T-helper 1 cell (primary cell): ENCODE measurements at places on chromosomes 16 and 17.

GRCh38 chr17:47716375-47716774, 16.7 kb upstream of the TBX21 start:
- DNase-seq = no peak

GRCh38 chr16:83917152-83918120, 18.5 kb downstream of the MLYCD start:
- no peak for DNase-seq

GRCh38 chr16:2967721-2968161, 1.4 kb upstream of the PAQR4 start:
- no peak for DNase-seq

- DNase-seq = no peak
Measured at GRCh38 chr16:49799172-49799571, 56.7 kb downstream of the ZNF423 start.

- no peak for DNase-seq
Measured at GRCh38 chr16:46937536-46937935, 35.9 kb downstream of the DNAJA2 start.

GRCh38 chr17:63987221-63988126, 10.7 kb upstream of the PRR29 start:
- no peak for DNase-seq

DNA sequence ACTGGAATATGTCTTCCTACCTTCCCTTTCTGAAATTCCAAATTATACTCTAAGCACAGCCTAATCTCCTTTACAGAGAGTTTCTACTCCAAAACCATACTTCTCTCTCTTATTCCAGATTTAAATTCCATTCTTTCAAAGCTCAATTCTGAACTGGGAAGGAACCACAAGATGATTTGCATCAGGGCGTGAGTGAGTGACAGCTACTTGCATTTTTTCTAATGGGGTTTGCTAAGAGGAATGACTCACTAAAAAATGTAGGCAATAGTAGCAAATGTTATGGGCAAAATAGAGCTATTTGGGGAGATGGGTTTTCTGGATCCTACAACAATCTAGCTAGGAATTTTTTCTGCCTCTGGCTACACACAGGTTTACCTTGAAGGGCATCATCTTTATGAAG, 244.6 kb upstream of the PSMD7 start:
- no peak for DNase-seq

DNA sequence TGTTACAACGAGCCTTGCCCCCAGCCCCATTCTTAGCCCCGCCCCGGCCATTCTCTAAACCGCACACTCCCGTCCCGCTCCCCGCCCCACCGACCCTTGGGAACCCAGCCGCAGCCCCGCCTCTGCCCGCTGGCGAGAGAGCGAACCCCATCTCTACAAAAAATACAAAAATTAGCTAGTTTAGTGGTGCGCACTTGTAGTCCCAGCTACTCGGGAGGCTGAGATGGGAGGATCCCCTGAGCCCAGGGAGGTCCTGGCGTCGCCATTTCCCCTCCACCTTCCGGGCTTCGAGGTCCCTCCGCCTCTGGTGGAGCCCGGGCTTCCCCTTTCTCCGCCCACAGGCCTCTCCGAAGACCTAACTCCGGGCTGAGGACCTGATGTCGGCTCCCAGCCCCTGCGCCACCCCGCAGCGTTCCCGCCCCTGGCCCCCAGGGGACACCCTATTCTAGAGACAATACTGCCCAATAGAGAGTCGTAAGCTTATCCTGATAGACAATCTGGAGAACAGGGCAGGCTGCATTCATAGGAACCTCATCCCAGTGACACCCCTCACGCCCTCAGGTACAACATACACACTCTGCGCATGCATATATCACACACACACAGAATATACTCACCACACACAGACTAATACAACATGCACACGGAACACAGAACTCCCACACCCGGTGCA, 480 bp upstream of the PROCA1 start:
- DNase-seq = peak; percentile 55

DNA sequence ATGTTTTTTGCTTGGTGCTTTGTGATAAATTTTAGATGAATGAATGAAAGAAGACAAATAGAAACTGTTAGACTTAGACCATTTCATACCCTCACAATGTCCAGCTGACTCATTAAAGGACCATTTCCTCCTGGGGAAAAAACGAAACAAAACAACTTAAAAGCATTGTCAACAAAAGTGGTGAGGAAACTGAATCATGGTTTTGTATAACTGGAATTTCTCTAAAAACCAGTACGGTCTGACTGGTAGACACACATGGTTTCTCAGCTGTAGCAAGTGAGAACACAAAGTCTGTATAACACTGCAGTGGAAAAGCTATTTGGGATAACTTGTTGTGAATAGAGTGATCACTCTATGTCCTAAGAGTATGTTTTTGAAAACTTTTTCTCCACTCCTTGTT, 5.3 kb upstream of the DDX52 start:
- no peak for DNase-seq

GRCh38 chr17:73831699-73832098, 187.5 kb upstream of the SDK2 start:
- DNase-seq = no peak

DNA sequence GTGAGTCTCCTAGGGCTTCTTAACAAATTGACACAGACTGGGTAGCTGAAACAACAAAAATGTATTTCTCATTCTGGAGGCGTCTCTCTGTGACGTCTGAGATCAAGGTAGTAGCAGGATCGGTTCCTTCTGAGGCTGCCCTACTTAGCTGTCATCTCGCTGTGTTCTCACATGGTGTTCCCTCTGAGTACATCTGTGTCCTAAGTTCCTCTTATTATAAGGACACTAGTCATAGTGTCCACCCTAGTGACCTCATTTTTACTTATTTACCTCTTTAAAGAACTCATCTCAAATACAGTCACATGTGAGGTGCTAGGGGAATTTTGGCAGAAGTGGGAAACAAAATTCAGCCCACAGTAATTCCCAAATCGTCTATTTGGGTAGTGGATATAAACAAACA, 529.1 kb downstream of the NPIPA7 start:
- DNase-seq = no peak

GRCh38 chr16:47574091-47575054, 113.2 kb downstream of the PHKB start:
- DNase-seq = no peak

GRCh38 chr16:67283826-67284555, 4.7 kb downstream of the PLEKHG4 start:
- no peak for DNase-seq

- DNase-seq = no peak
Measured at GRCh38 chr17:28071891-28072606, 29.6 kb downstream of the NLK start.

GRCh38 chr17:6498356-6498755, 54.1 kb downstream of the PIMREG start:
- DNase-seq = no peak

GRCh38 chr16:4733211-4733742, 794 bp downstream of the ANKS3 start:
- no peak for DNase-seq

- DNase-seq = no peak
Measured at GRCh38 chr17:10631048-10631700, 25.9 kb downstream of the MYH3 start.

GRCh38 chr17:75088465-75089417, 987 bp downstream of the SLC16A5 start:
- DNase-seq = no peak

GRCh38 chr16:17353561-17353960, 117.2 kb downstream of the XYLT1 start:
- no peak for DNase-seq

DNA sequence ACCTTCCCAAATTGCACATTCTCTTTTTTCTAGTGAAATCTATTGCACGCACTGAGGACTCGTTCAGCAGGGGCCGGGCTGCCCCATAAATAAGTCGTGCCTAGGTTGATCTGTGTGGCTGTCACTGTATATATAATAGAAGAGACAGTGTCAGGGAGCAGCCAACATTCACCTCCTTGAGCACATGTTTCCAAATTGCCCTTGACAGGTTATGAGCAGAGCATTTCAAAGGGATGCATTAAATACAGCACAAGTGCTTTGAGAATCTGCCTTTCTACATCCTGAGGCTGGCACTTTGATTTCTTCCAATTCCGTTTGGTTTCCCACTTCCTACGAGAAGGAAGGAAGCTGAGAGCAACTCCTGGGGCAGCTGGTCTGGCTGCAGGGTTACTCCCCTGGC, 291.2 kb downstream of the NPIPA8 start:
- DNase-seq = no peak

- no peak for DNase-seq
Measured at GRCh38 chr16:53546988-53547391, 44.0 kb upstream of the AKTIP start.

DNA sequence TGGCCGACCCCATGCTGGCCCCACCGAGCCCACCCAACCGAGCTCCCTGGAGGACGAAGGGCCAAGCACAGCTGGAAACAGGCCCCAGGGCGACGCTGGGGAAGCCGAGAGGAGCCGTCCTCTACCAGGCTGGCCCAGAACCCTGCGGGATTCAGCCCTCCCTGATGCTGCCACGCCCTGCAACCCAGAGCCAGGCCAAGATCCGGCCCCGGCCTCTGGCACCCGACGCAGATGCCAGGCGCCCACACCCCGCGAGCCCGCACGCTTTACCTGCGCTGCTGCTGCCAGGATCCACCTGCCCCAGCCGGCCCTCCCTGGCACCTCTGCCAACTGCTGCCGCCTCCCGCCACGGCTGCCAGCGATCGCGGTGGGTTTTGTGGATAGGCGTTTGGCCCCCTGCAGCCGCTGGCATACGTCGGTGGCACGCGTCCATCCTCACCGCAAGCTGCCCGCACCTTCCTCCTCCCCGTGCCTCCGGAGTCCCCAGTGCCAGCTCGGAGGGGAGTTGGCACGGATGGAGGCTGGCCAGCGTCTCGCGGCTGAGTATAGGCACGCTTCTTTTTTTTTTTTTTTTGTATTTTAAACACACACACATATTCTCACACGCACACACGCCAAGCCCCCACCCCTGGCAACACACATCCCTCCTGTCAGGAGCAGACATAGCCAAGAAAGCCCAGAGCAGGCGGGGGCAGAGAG, 41.3 kb upstream of the ACSF3 start:
- DNase-seq = no peak

- no peak for DNase-seq
Measured at GRCh38 chr17:78010759-78011158, 52.3 kb downstream of the TNRC6C start.
